ENCODE measurements at places on chromosomes 13 and 19.

DNA sequence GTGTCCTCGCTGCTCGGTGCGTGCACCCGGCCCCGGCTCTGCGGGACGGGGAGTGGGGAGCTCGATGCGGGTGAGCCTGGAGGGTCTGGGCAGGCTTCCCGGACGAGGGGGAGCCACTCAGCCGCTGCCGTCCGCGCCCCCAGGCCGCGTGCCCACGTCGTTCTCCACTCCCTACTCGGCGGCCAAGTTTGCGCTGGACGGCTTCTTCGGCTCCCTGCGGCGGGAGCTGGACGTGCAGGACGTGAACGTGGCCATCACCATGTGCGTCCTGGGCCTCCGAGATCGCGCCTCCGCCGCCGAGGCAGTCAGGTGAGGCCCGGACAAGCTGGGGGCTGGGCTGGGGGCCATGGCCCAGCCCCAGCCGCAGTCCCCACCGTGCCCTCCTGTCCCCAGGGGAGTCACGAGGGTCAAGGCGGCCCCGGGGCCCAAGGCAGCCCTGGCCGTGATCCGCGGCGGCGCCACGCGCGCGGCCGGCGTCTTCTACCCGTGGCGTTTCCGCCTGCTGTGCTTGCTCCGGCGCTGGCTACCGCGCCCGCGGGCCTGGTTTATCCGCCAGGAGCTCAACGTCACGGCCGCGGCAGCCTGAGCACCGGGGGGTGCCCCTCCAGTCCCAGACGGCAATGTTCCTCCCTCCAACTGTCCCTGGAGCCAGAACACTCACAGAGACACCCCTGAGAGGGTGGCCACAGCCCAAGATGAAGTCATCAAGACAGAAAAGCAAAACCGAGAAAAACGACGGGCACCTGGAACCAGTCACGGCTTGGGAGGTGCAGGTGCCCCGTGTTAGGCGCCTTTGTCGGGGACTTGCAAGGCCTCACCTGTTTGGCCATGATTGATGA, 2.5 kb upstream of the RPL36 start:
- DNase-seq = no peak

DNA sequence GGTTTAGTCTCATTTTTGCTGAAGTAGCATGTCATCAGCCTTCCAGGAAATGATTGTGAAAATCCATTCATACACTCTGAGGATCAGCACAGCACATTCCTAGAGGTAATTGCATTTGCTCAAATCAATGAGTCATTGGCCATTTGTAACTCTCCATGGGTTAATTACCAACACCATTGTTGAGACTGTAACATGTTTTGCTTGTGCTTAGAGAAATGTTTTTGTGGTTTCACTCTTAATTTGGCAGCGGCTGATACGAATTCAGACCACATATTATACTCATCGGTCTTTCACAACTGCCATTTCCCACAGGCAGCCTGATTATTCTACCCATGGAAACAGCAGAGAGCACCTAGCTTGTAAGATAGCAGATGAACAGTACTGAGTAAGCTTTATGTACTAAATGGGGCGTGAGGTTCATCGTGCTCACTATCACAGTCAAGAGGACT, 110.3 kb downstream of the NHLRC3 start:
- no peak for DNase-seq

DNA sequence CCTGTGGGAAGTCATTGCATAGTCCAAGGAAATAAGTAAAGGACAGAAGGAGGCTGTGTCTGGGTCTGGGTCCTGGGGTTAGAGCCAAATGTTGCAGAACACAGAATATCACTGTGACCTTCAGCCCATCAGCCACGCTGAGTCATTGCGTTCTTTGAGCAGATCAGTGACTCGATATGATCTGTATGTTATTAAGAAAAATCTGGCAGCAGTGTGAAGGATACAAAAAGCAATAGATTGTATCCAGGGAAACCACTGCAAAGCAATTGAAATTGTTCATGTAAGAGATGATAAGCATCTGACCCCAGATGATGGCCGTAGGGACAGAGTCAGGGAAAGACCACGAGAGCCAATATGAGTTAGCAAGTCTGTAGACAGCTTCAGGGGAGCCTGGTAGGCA, 1575.1 kb upstream of the SLC10A2 start:
- DNase-seq = no peak

DNA sequence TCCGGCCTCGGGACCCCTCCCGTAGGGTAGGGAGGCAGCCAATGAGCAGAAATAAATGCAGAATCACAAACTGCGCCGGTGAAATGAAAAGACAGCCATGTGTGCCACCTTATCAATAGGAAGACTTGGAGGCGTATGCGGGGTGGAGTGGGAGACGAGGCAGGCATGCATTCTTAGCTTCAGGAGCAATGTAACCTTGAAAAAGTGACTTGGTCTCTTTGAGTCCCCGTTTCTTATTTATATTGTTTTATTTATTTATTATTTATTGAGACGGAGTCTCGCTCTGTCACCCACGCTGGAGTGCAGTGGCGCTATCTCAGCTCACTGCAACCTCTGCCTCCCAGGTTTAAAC, 16.0 kb downstream of the SSC5D start:
- DNase-seq = no peak

- no peak for DNase-seq
These were observed 13.2 kb upstream of the PAK4 start for GRCh38 chr19:39112338-39112890.

GRCh38 chr13:88376760-88377388, 705.7 kb downstream of the SLITRK5 start:
- DNase-seq = no peak
